ENCODE measurements at places on chromosomes 11 and 22.

GRCh38 chr11:57459164-57460021 is 935 bp upstream of the RTN4RL2 start:
- no peak for DNase-seq

DNA sequence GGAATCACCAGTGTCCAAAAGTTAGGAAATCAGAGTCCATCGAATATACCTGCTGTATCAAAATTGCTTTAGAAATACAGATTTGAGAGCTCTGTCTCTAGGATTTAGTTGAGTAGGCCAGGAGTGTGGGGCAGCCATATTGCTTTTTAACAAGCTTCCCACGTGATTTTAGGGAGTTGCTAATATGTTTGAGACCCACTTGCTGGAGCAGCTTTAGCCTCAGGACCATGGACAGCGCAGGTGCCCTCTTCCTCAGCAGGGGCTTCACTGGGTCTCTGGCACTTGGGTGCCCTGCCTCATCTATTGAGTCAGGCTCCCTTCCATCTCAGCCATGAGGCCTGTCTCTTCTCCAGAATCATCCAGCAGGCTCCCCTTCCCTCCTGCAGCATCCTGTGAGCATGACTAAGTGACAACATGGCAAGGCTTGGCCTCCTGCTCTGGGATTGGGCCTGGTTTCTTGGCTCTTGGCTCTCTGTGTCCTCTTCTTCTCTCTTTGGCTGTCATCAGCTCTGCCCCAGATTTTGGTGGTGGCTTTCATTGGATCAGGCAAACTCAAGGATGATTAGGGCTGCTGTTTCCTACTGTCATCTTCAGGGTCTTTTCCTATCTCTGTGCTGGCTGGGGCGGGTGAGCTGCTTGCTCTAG is 70.0 kb downstream of the SGSM1 start:
- no peak for DNase-seq

DNA sequence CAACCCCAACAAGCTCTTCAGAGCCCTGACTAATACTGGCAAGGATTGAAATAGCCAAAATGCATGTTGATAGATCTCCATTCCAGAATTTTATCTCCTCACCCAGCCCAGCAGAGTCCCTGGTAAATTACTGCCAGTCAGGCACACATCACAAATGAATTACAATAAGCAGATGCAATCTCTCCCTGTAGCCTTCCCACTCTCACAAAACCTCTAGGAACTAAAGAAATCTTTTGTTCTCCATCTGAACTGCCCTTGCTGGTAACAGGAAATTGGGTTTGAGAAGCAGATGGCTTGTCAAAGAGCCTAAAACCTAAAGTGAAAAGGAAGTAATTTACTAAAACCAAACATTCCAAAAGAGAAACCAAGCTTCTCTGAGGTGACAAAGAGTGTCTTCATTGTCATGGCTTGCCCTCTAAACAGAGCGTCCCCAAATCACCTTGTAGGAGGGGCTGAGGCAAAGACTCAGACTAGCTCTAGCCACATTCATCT is 59.5 kb downstream of the FAM168A start:
- no peak for DNase-seq

GRCh38 chr22:48397531-48398180 is 1430.0 kb downstream of the BRD1 start:
- no peak for DNase-seq

- no peak for DNase-seq
These were observed 29.8 kb upstream of the CHRM4 start for GRCh38 chr11:46421257-46421880.

DNA sequence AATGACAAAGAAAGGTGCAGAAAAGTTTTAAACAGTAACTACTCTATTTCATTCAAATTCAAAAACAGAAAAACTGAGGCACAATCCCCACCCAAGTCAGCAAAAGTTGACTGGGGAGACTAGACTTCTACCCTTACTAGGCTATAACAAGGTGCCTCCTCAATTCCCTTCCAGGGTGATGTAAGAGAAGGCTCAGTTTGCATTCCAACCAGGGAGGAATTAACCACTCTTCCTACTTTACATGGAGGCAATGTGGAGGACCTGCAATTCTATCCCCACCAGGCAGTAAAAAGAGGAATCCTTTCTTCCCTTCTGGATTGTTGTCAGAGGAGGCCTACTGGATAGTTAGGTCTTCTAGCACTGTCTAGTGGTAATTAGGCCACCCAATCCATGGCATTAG is 26.1 kb downstream of the TYR start:
- DNase-seq, result no peak

Data from AG04449 (cell line).